T-helper 17 cell (primary cell): ENCODE measurements at places on chromosomes 5 and 9.

- no peak for DNase-seq
Observed at GRCh38 chr9:122367774-122368460, 2.9 kb upstream of the PTGS1 start.

DNA sequence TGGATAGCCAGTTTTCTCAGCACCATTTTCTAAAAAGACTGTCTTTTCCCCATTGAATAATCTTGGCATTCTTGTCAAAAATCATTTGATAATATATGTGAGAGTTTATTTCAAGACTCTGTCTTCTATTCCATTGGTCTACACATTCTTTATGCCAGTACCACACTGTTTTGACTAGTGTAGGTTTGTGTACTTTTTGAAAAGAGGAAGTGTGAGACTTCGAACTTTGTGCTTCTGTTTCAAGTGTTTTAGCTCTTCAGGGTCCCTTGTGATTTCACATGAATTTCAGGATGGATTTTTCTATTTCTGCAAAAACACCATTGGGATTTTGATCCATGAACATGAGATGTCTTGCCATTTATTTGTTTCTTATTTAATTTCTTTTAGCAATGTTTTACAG, 78.5 kb upstream of the ALDH1A1 start:
- DNase-seq, result no peak

DNA sequence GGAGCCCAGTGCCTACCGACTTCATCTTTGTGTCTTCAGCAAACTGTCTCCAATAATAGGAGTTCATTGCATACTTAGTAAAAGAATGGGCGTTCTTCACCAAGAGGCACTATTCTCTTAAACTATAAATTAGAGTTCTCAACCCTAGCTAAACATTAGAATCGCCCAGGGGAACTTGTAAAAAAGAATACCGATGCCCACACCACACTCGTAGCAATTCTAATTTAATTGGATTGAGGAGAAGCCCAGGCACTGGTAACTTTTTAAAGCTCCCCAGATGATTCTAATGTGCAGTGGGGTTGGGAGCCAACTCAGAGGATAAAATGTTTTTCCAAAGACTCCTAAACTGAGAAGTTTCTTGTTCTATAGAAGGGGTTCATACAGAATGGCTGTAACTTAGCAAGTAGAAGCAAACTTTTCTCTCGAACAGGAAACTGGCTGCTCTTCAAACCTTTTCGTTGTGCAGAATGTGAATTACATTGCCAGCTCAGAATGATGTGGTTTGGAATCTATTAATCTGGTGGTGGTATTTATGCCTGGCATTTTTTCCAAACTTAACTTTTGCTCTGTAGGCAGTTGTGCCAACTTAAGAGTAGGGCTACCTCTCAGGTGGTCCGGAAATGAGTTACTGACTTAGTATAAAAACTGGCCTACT, 26.4 kb upstream of the NFIB start:
- no peak for DNase-seq

GRCh38 chr9:133807037-133807436, 68.9 kb upstream of the SARDH start:
- no peak for DNase-seq

GRCh38 chr9:13661014-13661413, 381.5 kb upstream of the MPDZ start:
- DNase-seq, result no peak

- DNase-seq, result no peak
Observed at GRCh38 chr9:130364619-130365322, 80.0 kb upstream of the ASS1 start.

GRCh38 chr9:91856419-91856818, 93.6 kb downstream of the ROR2 start:
- DNase-seq, result no peak

- no peak for DNase-seq
Observed at GRCh38 chr9:131012396-131012917, 3.5 kb downstream of the LAMC3 start.
